ENCODE measurements at places on chromosomes 4 and X. TPM values are rescaled to one million over a fixed set of nuclear protein-coding genes. Genes with fewer than 3 reads are reported as not detected.

The RAB41 gene
- total RNA-seq = not detected

The AFP gene
- total RNA-seq = 1.7 TPM

The S100P gene
- total RNA-seq = 70.6 TPM

The CFP gene
- total RNA-seq = 0.45 TPM

The CTAG1A gene
- 0.18 TPM for total RNA-seq

The TSPAN7 gene
- 2.4 TPM for total RNA-seq

The SPANXD gene
- not detected for total RNA-seq

The UGDH gene
- 292 TPM for total RNA-seq

The IL1RAPL2 gene
- not detected for total RNA-seq

The AVPR2 gene
- not detected for total RNA-seq

The SCARB2 gene
- total RNA-seq = 53.8 TPM

The FRG2 gene
- not detected for total RNA-seq

The PAGE4 gene
- not detected for total RNA-seq

The VEGFD gene
- total RNA-seq = 0.32 TPM

The SPANXC gene
- total RNA-seq = 0.78 TPM
